ENCODE measurements at places on chromosomes 6 and 20.
A peak's percentile ranks its signal among the peaks of the same experiment; 100 is the strongest.

DNA sequence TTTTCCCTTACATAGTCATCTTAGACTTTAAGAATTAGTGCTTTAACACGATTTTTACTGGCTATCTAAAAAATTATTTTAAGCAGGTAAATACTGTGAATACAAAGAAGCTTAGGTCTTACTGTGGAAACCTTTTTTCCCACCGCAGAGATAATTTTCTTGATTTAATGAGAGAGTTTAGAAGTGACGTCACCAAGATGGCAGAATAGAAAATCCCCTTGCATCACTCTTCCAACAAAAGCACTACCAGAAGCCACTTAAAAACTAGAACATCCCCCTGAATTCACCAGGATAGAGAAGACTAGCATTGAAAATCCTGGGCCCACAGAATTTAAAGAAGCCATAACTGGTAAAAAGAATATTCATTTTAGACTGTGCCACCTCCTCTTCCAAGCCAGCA, 375.4 kb upstream of the PTCHD4 start:
- no peak for DNase-seq

DNA sequence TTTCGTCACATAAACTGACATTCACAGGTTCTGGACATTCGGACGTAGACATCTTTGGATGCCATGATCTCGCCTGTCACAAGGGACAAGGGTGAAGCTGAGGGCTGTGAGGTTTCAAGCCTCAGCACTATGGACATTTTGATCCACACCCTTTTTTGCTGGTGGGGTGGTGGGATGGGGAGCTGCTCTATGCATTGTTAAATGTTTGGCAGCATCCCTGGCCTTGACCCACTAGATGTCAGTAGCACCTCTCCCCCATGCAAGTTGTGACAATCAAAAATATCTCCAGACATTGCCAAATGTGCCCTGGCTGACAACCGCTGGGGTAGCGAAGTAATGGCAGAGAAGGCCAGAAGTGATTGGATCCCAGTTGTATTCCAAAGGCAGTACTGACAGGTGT, 229.4 kb downstream of the TSHZ2 start:
- no peak for DNase-seq

GRCh38 chr20:37934634-37935375, 31.9 kb downstream of the VSTM2L start:
- DNase-seq, result no peak

DNA sequence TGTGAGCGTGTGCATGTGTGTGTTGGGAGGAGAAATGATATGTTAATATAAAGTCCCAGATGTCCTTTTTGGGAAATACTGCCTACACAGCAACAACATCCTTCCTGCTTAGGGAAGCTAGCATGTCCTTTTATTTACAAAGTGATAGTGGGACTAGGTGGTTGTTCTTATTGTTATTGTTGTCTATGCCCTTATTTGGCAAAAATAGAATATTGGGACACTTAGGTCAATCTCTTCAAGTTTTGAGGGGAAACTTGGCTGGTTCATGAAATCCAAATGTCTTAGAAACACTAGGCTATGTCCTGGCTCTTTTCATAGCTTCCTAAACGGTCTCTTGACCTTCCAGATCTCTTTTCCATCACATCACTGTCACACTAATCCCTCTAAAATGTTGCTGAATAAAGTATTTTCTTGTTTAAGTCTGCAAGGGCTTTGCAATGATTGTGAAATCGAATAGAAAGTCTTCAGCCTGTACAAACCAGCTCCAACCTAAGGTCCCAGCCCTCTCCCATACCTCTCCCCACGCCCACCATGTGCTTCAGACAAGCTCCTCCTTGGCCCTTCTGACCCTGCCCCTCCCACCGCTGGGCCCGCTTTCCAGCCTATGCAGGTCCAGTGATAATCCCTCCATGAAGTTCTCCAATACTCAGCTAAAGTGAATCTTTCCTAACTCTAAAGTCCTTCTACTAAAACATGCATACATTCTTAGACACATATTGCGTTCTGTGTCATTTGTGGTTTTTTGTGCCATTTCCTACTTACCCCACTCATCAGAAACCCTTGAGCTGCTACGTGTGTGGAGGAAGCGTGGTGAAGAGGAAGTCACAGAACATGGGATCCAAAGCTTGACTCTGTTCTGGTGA, 205.1 kb downstream of the LY86 start:
- no peak for DNase-seq

DNA sequence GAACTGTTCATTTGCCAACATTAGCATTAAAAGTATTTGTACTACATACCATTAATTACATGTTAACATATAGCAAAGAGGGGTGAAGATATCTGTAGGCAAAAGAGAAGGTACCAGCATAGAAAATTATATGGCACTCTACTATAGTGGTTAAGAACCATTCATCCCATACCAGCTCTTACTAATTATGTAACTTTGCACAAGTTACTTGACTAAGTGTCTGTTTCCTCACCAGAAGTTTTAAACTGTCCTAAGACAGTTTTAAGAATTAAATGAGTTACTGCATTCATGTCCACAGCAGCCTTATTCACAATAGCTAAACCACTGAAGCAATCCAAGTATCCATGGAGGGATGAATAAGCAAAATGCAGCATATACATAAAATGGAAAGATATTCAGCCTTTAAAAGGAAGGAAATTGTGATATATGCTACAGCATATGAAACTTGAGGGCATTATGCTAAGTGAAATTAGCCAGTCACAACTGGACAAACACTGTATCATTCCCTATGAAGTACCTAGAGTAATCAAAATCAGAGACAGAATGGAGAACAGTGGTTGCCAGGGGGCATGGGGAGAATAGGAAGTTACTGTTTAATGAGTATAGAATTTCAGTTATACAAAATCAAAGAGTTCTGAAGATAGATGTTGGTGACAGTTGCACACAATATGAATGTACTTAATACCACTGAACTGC, 98.9 kb downstream of the RNGTT start:
- DNase-seq, result no peak

DNA sequence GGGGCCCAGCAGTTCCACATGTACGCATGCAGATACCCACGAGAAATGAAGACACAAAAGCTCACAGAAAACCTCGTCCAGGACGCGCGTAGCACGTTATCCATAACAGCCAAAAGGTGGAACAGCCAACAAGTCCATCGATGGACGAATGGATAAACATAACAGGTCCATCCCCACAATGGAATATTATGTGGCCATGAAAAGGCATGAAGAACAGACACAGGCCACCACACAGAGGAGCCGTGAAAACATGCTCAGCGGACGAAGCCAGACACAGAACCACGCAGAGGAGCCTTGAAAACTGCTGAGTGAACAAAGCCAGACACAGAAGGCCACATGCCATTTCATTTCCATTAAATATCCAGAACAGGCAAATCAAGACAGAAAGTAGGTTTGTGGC, 38.0 kb downstream of the SLC2A4RG start:
- no peak for DNase-seq

- DNase-seq, result no peak
Measured at GRCh38 chr6:13400772-13401171, 72.4 kb upstream of the TBC1D7 start.

DNA sequence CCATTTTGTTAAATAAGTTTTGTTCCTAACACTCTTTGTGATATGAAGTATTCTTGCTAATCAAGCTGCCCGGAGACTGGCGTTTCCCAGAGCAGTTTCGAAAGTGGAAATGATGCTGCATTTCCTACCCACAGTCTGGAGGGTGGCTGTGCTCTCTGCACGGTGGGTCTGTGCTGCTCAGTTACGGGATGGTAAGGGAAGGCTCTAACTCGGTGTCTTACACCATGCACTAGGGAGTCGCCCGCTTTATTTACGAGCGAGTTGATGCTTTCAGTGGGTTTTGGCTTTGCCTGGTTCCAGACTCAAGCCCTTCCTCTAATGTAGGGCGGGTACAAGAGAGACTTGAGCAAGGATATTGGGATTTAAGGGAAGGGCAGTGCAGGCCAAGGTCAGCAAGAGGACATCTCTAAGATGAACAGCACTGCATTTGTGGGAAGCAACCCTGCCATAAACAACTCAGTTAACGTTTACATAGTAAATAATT, 180.1 kb upstream of the AKAP12 start:
- DNase-seq, result no peak

DNA sequence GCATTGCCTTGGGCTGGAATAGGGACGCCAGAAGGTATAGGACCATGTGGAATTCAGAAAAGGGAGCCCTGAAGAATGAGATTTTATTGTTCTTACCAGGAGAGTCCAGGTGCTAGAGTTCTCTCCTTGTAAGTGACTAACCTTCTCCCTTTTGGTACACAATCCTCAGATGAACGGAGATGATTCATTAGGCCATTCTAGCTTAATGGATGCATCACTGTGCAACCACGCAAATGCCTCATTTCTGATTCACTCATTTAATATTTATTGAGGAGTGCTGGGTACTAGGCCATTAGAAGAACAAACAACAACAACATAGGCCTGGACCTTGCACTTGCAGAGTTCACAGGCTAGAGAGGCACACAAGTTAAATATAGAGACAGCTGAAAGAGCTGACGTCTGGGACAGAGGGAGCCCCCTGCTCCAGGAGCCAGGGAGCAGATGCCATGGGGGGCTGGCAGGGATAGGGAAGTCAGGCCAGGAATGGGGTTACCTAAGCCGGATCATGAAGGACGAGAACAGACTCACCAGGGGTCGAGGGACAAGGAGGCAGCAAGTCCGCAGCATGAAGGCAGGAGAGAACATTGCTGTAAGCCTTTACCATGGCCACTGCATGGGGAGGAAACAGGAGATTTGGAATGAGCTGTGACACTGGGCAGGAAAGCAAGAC, 179.5 kb upstream of the AKAP12 start:
- no peak for DNase-seq

GRCh38 chr20:35560541-35560940, 18.7 kb downstream of the ERGIC3 start:
- DNase-seq, result no peak

DNA sequence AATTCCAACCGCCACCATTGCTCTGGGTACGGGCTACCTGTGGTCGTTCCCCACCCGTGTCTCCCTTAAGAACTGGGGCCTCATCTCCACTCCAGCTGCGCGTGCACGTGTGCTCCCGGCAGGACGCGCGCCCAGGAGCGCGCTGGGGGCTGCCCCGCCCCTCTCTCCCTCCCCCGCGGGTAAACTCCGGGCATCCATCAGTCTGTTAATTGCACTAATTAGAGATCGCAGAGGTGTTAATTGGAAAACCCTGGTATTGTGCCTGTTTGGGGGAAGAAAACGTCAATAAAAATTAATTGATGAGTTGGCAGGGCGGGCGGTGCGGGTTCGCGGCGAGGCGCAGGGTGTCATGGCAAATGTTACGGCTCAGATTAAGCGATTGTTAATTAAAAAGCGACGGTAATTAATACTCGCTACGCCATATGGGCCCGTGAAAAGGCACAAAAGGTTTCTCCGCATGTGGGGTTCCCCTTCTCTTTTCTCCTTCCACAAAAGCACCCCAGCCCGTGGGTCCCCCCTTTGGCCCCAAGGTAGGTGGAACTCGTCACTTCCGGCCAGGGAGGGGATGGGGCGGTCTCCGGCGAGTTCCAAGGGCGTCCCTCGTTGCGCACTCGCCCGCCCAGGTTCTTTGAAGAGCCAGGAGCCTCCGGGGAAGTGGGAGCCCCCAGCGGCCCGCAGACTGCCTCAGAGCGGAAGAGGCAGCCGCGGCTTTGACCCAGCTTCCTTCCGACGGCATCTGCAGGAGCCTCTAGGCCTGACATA, 14.4 kb downstream of the FOXP4 start:
- peak; percentile 69 for DNase-seq

- DNase-seq, result no peak
Measured at GRCh38 chr6:127635091-127635490, 58.1 kb downstream of the C6orf58 start.

DNA sequence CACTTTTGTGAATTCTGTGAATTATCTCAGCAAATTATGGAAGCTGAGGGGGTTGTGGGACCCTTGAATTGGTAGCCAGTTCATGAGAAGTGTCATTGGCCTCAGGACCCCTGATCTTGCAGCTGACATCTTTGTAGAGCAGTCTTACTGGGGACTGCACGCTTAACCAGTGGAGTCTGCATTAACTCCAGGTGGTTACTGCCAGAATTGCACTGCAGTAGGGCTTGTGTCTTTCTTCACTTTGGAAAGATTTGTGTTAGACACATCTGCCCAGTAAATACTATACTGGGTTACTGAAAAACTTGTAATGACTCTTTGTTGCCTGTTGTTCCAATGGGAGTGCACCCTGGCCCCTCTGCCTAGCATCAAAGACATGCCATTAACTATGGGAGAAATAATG, 21.2 kb upstream of the CDKN1A start:
- DNase-seq, result no peak

DNA sequence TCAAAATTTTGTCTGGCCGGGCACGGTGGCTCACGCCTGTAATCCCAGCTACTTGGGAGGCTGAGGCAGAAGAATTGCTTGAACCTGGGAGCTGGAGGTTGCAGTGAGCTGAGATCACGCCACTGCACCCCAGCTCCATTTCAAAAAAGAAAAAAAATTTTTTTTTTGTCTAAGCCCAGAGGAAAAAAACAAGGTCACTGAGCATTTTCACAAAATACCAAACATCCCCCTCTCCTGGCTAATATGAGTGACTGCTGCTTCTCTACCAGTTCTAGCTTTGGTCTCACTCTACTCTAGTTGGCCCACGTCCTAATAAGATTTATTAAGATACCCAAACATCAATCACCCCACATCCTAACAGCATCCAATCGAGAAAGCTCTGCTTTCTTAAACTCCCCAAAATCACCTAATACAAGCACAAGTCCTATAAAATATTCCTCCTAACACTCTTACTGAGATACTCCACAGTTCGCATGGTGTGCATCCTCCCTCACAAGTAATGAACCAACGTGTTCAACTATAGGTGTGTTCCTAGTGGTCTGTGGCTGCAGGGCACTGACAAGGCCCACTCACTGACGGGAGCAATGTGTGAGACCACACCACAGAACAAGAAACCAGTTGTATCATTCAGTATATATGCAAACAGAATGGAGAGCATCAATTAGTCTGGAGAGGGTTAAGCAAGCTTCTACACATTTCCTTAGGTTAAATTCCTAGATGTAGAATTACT, 64.2 kb downstream of the FKBP5 start:
- DNase-seq, result no peak

DNA sequence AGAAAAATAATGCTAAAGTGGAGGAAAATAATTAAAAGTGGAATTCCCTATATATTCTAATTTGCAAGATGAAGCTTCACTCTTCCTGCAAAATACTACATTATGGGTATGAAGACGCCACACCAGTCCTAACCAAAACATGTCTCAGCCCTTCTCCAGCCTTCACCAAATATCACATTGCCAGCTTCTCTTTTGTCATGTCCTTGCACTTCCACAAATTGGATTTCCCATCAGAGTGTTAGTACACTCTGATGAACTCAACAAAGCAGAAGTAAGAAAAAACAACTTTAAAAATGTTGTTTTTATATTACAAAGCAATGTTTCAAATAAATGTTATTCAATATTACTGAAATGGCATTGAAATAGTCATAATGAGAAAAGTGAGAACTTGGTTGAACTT, 62.4 kb upstream of the RNF146 start:
- DNase-seq, result no peak

DNA sequence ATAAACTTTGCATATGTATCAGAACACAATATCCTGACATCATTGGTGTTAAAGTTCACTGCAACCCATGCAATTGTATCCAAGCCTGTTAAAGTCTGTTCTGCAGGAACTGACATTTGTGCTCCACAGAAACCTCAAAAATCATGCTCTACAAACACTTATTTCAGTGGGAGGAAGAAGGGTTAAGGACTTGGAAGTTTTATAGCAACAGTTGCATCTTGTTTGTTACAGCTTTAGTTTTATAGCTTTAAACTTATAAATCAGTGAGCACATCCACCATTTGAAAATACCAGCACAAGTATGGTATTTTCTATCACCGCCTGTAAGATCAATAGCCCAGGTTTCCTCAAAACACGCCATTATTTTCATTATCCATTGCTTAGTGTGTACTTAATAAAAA, 884 bp downstream of the ECT2L start:
- DNase-seq, result no peak

- DNase-seq, result no peak
Measured at GRCh38 chr6:16839631-16840179, 78.4 kb upstream of the ATXN1 start.
